ENCODE measurements at places on chromosomes 4 and X.

- no peak for DNase-seq
Measured at GRCh38 chr4:20839957-20840356, 139.7 kb downstream of the PACRGL start.

DNA sequence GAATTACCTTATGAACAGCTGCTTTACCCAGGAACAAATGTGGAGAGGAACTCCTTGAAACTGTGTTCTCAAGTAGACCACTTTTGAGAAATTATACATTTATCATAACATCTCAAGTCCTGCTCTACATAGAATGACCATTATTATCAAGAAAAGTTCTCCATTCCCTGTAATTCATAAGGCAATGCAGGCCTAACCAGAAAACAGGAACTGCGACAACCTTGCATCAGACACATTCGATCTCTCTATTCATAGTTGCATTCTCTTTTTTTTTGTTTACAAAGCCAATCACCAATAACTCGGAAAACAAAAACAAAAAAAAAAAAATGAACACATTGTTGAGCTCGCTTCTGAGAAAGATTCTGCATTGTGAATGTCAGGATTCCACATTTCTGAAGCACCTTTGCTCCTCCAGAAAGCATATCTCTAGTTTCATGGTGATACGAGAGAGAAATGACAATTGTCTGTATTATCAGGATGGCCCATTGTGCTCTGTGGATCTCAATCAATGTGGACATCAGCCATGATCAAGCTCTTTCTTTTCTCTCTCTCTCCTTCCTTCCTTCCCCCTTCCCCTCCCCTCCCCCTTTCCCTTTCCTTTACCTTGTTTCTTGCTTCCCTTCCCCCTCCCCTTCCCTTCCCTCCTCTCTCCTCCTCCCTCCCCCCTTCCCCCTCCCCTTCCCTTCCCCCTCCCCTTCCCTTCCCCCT is 32.4 kb upstream of the CD99 start:
- DNase-seq = no peak

DNA sequence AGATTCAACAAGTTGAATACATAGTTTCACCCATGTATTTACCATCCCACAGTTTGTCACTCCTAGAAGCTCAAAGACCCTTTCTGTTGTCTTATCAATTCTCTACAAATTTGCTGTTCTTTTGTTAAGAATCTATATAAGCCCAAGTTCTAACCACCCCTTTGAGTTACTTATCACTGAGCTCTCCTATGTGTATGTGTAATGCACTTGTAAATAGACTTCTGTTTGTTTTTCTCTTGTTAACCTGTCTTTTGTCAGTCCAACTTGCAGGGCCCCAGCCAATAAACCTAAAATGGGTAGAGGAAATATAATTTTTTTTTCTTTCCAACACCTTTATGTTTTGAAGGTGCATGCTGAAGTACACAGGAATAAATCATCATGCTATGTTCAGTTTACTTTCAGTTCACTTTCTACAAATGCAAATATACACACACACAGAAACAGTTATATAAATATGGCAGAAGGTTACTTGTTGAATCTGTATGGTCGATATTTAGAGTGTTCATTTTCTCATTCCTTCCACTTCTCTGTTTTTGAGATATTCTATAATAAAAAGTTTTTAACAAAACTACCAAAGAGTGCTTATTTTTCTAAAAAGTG is 22.3 kb upstream of the CLOCK start:
- DNase-seq = no peak

DNA sequence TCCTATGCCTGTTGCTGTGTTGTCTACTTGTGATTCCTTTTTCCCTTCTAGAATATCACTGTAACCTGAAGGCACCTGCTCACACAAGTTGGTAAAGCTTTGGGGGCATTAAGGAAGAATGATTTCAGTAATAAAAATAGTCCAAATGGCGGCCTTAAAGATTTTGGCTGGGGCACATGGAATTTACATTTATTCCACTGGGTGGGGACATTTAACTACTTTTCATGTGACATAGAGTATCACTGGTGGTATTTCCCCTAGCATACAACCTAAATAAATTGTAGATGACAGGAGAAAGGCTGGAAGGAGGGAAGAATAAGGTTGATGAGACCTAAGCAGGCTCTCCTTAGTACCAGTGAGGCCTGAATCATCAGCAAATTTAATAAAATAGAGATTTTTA is 121.8 kb upstream of the EDA2R start:
- DNase-seq = no peak

DNA sequence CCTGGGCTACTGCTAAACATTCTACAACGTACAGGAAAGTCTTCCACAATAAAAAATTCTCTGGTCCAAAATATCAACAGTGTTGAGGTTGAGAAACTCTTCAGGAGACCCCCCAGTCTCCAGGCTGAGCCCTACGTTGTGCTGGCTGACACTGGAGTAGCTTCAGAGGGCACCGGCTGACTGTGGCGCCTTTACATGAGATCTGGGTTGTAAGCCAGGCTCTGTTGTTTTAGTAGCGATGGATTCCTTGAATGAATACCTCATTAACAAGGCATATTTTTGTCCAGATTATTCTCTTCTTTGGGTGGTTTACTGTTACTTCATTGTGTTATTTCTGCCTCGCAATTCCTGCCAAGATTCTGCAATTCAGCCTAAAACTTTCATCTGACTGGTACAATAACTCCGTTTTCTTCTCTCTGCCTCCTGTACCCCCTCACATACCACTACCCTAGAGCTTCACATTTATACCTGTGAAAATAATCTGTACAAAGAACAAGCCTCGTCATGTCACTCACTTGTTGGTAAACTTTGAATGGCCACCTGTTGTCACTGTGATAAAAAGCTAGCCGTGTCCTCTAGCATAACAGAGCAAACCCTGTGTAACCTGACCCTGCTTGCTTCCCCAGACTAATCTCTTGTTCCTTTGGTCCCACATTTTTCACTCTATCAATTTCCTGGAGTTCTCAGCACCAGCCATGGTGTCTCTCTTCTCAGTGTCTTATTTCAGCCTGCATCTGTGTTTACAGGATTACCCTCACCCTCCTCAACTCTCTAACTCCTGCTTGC is 1476.1 kb upstream of the TENM3 start:
- DNase-seq = no peak

DNA sequence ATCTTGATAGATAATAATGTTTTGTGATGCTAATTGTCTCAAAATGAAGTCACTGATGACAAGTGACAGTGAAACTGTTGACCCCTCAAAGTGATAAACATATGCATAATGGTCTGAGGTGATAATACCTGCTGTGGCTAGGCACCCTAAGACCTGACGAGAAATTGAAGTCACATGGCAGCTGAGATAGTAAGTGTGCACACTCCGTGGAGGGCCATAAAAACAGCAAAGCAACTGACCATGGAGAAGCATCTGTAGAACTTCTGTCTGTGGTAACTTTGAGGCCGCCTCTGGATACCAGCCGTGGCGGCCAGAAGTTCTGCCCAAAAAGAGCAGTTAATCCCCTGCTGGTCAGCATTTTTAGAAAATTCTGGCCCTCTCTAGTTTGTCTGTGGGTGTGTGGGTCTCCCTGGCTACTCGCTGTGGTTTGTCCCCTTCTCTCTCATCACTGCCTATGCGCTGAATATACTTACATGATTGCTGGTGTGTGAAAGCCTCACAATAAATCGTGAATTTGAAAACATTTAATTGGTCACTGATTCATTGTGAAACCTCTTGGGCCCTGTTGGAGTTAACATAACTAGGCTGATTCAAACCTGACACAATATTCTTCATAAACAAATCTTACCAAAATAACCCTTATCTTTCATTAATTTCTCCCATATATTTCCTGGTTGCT is 50.6 kb downstream of the CCDC149 start:
- no peak for DNase-seq

GRCh38 chr4:137370206-137370633 is 162.1 kb downstream of the PCDH18 start:
- no peak for DNase-seq

DNA sequence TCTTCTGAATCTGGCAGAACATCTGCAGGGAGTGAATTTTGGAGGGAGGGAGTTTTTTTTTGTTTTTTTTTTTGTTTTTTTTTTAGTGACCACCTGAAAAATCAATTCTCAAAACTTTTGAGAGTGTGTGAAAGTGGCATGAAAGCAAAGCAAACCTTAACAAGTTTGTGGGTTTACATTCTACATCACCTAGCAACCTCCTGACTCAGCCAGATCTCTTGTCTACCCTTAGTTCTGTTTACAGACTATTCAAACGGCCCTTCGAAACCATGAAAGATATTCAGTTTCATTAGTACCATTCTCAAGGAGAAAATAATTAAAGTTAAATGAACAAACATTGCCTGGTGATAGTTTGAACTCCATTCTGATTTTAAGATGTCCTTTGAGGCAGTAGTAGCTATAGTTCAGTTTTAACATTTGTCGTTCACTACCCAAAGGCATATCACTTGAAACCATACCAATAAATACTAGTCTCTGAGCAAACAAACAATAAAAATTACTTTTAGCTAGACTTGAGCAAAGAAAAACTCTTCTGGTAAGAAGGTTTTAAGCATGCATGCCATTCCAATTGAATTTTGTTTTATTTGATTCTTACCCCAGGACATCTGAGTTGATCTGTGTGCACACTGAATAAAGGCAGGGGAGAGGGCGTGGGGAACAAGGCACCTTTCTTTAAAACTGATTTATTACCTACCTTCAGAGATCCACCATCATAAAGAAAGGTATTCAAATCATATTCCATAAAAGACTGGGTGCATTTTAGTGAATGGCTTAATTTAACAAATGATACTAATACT is 137.7 kb downstream of the ARX start:
- no peak for DNase-seq

DNA sequence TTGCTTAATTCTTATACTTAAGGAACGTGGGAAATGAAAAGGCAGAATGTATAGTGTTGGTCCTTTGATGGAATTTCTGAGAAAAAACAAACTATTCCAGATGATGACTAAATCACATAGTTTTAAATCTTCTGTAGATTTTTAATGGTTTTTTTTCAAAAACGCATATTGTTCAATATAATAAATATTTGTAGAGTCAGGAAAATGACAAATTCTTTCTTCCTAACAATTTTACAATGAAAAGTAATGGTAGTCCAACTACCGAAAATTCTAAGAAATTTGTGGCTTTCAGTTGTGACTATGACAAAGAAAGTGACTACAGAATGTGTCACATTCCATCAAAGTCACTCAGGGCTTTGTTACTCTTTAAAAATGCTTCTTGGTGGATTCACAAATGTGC is 164.8 kb upstream of the PITX2 start:
- DNase-seq = no peak

- no peak for DNase-seq
Measured at GRCh38 chr4:153274967-153275366, 69.5 kb upstream of the MND1 start.

DNA sequence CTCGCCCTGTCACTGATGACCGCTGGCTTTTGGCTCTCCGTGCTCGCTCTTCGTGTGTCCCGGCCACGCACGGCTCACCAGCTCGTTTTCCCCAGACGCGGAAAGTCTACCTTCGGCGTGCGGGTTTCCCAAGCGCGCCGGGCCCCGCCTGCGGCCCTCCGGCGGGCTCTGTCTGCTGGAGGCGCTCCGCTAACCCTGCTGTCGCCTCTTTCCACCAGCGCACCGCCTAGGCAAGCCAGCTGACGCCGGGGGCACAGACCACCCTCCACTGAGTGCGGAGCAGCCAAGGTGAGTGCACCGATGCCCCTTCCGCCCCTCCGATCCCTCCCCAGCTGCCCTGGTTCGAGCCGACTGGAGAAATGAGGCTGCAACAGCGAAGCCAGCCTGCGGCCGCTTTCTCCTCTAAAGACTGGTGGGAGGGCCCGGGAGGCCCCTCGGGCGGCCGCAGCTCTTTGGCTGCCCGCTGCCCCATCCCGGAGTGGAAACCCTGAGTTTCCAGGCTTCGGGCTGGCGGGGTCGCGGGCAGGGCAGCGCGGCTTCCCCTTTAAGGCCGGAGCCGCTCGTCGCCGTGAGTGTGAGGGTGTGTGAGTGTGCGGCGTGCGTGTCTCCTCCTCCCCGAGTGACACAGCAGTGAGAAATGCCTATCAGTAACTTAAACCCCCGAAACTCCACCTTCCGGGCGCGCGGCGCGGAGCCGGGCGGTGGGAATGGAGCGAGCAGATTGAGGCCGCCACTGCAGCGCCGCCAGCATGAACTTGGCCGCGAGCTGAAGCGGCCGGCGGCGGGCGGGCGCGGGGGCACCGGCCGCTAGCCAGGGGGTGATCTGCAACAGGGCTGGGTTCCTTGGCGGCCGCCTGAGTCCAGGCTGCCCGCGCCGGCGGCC is at the start of gene MAMLD1:
Gene MAMLD1 (plus strand): TSS at position 719 of the 883 bp plus-strand sequence. CDS start 82,200 bp downstream, outside the sequence.
- peak; percentile 70 for DNase-seq

DNA sequence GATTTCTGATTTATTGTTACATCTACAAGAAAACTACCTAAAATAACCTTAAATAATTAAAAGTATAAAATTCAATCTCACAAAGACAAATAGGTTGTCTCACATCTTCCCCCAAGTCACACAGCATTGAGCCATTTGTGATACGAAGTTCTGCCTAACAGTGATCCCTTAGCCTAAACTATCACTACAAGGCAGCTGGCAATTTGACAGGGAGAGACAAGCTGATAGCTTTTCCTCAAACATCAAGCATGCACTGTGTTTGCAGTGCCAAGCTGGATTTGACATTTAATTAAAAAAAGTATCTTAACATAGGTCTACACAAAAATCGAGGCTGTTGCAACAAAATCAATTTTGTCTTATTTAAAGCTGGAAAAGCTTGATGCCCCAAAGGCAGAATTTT is 464.7 kb upstream of the TRAM1L1 start:
- DNase-seq = no peak

DNA sequence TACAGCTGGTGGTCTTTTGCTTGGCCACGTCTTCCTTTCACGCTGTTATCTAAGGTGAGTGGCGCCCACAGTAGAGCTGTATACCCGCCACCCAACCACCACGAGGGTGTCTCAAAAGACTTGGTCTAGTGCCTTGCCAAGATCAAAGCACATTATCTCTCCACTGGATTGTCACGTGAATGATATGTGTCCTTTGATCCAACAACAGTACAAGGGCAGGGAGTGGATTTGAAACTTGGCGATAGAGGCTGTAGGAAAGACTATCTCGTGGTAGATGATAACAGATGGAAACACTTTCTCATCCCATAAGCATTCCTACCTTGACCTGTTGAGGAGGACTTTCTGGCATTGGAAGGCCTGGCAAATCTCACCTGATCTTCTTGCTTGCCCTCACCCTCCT is 37.7 kb upstream of the BCLAF3 start:
- no peak for DNase-seq

GRCh38 chr4:121192480-121192879 is 28.4 kb upstream of the TNIP3 start:
- peak; percentile 22 for DNase-seq

All from right kidney (tissue), 9 donors.